ENCODE measurements at places on chromosomes 11 and 22.

- DNase-seq: no peak
Measured at GRCh38 chr11:85170184-85170583, 457.0 kb downstream of the DLG2 start.

DNA sequence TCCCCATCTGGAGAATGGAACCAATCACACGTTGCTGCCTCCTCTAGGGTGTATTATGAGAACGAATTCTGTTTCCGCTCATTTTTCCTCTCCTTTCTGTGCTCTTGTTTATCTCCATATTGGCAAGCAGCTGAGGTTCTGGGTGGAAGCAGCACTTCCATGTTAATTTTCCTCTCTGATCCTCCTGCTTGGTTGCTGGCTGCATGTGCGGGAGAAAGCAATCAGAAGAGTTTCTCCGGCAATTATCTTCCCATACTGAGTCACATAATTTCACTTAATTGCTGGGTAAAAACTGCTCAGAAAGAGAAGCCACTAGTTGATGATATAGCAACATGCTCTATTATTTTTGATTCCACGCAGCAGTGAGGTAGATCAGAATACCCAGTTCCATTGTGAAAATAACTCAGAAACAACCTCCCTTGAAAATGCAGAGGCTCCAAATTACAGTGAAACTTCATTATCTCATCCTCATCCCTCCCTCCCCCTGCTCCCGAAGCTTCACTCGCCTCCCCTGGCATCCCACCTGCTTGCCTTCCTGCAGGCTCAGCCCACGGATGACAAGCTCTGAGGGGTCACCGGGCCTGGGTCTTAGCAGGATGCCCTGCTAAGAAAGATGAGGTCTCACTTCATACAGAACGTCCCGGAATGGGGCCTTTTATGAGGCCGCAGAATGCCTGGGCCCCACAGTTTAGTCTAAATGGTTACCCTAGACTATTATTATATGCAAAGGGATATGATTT is 20.4 kb downstream of the FXYD6 start:
- DNase-seq: no peak

DNA sequence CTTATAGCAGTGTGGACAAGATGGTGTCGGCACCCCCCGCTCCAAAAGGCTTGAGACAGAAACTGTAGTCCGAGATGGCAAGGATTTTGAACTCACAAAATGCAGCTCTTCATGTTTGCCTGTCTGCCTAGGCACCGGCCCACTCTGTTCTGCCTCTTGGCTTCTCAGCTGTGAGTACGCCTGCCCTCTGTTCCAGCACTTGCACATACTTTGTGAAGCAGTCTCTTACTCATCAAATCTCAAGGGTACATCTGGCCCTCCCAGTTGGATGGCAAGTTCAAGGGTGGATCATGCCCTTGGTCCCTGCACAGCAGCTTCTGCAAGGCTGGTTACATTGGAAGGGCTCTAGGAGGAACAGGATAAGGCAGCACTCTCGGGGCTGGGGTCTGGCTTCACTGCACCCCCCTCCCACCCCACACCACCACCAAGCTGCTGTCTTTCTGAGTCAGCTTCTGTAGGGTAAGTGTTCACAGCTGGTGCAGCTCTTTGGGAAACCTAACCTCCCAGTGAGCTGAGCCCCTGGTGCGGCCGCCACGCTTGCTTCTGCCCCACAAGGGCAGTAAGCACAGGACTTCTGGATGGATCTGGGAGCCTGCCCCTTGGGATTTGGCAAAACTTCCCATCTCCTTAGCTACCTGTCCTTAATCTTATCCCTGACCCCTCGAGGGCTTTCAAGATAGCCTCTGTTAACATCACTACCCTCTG is 37.2 kb downstream of the FAM83F start:
- no peak for DNase-seq

DNA sequence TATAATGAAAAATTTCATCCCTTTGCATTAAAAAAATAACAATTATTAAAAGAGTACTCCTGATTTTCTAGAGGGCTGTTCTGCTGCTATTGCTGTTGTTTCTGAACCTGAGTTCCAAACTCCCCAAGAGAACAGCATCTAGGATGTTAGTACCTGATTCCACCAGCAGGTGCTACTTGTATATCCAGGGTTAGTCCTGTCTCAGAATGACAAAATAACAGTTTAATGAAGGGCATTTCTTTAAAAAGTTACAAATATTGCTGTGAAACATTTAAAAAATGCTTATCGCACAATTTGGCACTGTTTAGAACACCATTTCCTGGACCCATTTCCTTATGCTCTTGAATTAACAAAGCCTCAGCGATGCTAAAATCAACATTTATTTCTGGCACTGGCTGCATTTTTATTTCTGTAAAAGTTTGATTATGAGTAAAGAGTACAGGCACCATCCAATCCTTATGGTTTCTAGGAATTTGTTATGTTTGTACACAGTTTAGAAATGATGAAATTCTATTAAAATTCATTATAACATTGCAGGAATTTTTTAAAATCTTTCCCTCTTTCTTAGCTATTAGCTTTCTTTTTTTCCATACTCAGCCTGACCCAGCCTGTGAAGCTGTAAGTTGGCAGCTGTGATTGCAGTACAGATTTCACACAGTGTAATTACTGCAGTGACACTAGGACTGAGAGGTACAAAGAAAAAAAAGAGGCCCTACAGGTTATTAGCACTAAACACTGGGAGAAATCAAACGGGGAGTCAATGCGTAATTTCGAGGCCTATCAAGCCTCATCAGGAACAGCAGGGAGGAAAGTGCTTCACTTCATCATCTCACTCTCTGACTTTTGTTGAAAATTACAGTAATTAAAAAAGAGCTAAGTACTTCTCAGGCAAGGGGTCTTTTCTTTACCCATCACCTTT is 208.8 kb downstream of the DCDC1 start:
- DNase-seq: no peak

GRCh38 chr11:1873048-1873812 is 18.5 kb downstream of the PRR33 start:
- no peak for DNase-seq

DNA sequence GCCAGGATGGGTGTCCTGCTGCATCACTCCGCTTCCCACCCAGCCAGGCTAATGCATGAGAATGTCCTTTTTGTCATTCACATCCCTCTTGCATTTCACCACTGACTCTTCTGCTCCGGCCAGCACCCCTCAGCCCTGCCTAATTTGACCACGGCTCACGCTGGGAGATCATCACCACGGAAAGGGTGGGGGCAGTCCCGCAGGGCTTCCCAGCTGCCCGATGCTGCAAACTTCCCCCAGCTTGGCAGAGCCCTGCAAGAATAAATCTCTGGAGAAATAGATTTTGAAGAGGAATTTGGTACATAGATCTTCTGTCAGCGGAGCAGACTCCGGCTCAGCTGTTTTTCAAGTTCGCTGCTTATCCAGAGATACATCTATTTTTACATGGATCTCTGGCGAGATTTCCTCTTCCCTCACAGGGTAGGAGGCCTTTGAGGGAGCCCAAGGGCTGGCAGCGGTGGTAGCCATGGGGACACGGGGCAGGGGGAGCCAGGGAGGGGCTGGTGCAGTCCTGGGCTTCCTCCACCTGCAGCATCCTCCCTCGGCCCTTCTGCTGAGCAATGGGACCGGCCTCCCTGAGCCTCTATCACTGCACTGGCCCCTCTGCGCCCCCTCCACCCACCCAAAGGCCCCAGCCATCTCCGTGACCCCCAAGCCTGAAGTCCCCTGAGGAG is 62.6 kb downstream of the BUD13 start:
- DNase-seq: no peak

DNA sequence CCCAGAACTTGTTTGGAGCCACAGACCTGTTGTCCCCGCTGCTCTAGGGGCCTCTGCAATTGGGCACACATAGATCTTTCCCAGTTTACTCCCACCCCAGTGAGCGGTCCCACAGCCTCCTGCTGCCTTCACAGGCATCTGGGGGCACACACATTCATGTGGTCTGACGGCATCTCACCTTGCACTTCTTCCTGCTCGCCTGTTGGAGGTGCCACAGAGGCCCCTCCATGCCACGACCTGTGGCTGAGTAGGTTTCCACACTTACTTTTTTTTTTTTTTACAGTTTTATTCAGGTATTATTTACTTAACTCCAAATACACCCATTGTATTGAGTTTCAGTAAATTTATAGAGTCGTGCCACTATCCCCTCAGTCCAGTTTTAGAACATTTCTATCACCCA is 68.9 kb upstream of the SEPTIN5 start:
- DNase-seq: no peak

GRCh38 chr11:79007771-79008402 is 432.9 kb downstream of the TENM4 start:
- DNase-seq: no peak

GRCh38 chr22:31583861-31584485 is 78.0 kb downstream of the PISD start:
- no peak for DNase-seq

All from CD4-positive, alpha-beta T cell treated with Interleukin-12 subunit alpha and Interleukin-12 subunit beta, for 1 hour (primary cell).